GM23248 (cell line): ENCODE measurements at places on chromosomes 11 and 22.

- DNase-seq, result no peak
Observed at GRCh38 chr22:30169002-30169401, 77.6 kb downstream of the LIF start.

DNA sequence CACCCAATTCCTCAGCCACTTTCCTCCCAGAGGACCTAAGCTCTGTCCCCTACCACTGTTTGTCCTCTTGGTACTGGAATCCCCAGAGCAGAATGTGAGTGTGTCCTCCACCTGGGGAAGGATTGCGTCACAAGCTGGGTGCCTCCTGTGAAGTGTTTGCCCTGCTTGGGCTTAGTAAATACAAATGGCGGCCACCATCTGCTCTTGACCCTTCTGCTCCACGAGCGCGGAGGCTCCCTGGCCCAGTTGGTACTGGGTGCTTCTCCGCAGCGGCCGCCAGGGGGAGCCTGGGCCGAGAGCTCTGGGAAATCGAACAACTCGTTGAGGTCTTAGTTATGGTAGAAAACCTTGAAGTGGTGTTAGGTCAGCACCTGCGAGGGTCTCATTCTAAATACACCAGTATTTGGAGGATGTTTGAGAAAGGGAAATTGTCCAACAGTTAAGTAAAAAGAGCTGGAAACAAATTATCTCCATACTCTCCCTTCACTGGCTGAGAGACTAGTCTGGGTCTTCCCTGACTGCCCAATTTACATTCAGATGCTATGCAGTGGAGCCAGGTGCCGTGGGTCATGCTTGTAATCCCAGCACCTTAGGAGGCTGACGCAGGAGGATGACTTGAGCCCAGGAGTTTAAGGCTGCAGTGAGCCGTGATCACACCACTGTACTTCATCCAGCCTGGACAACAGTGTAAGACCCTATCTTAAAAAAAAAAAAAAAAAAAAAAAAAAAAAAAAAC is 74.6 kb upstream of the TEAD1 start:
- DNase-seq, result peak; percentile 13

- no peak for DNase-seq
Observed at GRCh38 chr22:22812031-22812905, 75.3 kb upstream of the IGLL5 start.

DNA sequence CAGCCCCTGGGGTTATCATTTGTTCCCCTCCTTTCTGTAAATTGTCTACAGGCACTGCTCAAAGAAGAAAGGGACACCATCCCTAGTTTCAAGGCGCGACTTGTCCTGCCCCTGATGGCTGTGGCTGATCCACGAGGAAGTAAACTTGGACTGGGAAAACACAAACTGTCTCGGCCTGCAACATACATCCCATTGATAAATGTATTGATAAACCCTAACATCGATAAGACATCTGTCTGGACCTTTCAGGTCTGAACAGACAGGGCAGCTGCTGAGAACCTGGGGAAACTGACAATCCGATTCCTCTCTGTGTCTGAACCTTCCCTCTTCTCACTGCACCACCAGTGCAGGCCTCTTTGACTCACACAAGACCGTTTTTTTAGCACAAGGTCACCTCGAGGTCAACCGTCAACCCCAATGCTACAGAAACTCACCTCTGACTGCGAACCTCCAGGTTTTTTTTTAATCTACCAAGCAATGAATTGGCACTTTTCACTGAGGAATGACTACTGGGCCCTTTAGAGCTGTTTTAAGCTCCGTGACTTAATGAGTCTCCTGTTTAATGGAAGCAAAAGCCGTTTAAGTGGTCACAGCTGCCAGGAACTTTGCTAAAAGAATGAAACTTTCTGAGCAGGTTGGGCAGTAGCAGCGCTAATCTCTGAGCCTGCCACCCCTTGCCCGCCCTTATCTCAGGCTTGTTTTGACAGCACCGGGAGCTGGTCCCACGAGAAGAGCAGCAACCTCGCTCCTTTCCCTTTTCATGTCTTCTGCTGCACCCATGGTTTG is 203.8 kb upstream of the TMEM45B start:
- peak; percentile 3 for DNase-seq

GRCh38 chr22:38614332-38615063 is 41.7 kb downstream of the FAM227A start:
- peak; percentile 28 for DNase-seq

GRCh38 chr11:44548032-44548695 is 17.3 kb upstream of the CD82 start:
- DNase-seq, result no peak

- DNase-seq, result no peak
Observed at GRCh38 chr11:35722641-35723040, 60.1 kb downstream of the TRIM44 start.

DNA sequence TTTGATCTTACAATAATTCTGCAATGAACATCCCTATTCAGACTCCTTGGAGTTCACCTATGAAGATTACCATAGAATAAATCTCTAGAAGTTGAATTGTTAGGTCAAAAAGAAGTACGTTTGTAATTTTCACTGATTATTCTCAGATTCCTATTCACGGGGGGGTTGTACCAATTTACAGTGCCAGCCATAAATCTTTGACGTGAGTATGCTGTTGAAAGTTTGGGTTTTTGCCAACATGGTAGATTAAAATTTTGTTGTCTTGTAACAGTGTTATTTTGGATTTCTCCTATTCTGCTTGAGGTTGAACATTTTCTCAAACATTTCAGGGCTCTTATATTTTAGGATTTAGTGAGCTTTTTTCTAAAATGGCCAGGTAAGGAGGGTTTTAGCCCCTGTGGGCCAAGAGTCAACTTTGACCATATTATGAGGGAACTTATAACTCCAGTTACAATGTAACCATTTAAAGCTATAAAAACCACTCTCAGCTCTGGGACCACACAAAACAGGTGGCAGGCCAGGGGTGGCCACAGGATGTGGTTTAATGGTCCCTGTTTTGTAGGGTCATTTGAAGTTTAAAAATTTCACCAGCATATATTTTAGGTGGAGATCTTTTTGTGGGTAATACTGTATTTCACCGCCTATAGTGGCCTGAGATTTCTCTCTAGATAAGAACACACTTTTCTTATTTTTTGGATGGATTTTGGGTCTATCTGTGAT is 25.8 kb downstream of the GGTLC2 start:
- DNase-seq, result no peak

GRCh38 chr11:83285151-83285770 is 906 bp downstream of the CCDC90B start:
- DNase-seq, result no peak

- peak; percentile 56 for DNase-seq
Observed at GRCh38 chr11:107741044-107741823, 29.4 kb upstream of the SLN start.

GRCh38 chr11:109112821-109113280 is 309.1 kb upstream of the C11orf87 start:
- no peak for DNase-seq

DNA sequence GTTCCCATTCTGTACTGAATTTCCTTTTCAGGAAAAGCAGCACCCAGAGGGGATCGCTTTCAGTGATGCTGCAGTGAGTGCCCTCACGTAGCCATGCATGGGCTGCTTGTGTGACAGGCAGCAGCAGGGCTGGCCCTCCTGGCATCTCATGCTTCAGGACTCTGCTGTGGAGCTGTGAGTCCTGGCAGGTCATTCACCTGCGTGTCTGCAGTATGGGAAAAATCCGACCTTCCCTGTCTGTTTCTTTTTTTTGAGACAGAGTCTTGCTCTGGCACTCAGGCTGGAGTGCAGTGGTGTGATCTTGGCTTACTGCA is 13.4 kb downstream of the GLB1L2 start:
- no peak for DNase-seq

DNA sequence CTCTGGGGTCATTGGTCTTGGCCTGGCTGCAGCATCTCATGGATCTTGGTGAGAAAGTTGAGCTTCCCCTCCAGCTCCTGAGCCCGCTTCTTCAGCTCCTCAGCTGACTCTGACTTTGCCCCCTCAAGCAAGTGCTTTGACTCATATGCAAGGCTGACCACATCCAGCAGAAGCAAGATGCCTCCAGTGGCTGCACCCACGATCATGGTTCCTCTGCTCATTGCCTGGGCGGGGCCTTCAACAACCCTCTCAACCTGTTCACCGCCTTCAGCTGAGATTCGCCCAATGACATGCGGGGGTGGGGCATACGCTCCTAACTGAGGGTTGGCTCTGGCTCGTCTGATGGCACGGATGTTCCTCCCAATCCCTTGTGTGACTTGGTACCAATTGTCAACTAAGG is 11.9 kb downstream of the APOL2 start:
- DNase-seq, result no peak

DNA sequence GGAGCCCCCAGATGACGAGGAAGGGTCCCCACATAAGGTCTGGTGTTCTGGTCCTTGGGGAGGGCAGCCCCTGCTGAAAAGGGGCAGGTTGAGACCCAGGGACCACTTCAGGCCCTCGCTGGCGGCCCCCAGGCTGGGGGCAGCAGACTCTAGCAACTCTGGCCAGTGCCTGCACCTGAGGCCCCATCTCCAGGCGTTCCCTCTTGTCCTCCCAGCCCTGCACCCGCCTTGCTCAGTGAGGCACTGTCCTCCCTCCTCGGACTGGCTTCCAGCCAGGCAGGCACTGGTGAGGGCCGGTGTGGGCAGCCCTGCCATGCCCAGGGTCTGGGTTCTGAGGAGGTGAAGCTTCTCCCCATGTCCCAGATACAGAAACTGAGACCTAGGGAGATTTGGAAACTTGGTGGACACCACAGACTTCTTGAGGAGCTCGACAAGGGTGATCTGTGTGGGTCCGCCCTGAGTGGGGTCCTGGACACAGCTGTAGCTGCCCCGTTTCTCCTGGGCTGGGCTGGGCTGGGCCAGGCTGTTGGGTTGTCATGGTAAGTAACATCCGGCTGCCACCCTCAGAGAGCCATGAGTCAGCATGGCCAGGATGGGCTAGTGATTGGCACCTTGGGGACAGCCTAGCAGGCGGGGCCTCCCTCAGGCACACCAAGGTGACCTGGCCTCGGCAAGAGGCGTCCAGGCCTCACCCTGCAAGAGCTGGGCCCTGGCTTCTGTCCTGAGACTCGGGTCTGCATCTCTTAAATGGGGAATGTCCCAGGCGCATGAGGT is 11.1 kb upstream of the PHLDA2 start:
- DNase-seq, result peak; percentile 82

GRCh38 chr11:62024936-62025486 is 57.6 kb upstream of the FTH1 start:
- DNase-seq, result no peak

GRCh38 chr11:44034639-44035038 is 13.1 kb upstream of the ACCSL start:
- DNase-seq, result no peak

DNA sequence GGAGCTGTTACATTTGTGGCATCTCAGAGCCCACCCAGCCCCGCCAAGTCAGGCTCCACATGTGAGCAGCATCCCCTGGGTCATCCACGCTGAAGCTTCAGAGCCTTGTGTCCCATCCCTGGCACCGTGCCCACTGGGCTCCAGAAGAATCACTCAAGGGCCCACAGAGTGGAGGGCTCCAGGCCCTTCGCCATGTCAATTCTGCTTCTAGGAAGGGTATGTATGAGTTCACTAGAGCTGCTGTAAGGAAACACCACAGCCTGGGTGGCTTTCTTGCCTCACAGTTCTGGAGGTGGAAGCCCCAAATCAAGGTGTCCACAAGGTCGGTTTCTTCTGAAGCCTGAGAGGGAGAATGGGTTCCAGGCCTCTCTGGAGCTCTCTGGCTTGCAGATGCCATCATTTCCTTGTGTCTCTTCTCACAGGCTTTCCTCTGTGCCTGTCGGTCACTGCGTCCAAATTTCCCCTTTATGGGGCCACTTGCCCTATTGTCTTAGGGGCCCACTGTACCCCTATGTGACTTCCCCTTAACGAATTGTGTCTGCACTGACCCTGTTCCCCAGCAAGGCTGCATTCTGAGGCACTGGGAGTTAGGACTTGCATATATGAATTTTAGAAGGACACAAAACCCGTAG is 1476.0 kb downstream of the TBC1D22A start:
- DNase-seq, result no peak

DNA sequence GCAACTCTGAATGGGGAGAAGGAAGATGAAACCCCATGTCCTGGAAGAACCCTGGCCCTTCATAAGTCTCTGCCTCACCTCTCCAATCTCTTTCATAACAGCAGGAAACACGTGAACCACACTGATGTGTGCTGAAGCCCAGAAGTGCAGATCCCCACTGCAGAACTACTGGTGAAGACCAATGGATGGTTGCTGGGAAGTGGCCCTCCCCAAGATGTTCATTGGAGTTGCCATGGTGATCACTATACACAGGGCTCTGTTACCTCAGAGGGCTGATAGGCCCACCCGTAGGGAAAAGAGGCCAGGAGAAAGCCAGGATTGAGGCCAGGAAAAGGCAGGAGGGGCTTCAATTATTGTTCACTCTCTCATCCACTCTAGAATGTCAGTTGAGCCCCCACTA is 11.6 kb downstream of the TST start:
- no peak for DNase-seq

DNA sequence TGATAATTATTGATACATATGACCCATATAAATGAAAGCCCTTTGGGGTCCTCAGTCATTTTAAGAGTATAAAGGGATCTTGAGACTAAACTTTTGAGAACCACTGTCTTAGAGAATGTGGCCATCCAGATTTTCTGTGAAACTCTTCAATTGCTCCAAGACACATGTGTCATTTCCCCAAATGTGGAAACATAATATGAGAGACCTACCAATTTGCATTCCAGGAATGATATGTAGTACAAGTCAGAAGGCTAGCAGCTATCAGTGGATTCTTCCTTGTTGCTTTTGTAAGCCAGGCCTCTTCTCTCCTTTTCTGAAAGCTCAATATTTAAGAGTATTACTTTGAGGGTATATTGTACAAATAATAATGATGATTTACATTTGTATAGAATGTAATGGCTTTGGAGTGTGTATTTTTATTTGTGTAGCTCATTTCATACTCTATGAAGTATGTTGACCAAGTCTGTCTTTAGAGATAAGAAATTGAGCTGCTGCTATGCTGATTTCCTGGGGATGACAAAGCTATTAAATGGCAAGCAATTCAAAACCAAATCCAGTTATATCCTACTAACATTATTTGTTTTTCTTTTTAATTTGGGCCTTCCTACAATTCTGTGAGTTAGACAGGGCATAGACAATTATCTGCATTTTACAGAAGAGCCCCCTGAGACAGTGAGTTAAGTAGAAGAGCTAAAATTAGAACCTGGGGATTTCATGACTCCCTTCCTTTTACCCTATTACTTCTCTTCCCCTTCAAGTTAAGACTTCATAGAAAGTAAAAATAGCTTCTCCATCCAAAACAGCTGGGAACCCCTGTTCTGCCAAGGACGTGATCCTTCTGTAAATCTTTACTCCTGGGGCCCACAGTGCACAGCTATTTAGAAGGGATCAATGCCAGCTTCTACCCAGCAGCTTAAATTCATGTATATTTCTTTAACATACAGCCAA is 131.9 kb downstream of the WNT11 start:
- peak; percentile 81 for DNase-seq

- DNase-seq, result no peak
Observed at GRCh38 chr11:3090096-3090901, 33.1 kb upstream of the CARS1 start.

DNA sequence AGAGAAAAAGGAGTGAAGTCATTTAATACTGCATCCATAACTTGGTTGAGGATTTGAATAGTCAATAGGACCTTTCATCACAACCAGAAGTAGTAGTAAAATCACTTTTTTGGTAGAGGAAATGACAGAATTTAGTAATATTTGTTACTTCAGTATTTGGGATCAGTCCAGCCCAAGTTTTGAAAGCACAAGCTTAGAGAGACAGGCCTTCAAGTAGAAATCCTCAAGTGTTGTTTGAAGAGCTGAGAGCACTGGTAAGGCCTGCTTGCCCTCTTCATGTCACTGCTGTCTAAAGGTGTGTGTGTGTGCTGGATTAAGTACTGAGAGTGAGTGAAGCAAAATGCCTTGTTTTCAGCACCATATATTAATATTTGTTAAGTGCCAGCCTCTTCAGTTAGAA is 137.3 kb downstream of the WNT11 start:
- no peak for DNase-seq
